ENCODE measurements at places on chromosomes 12 and 14.

GRCh38 chr12:1972856-1973317 lies 31.4 kb downstream of the DCP1B start:
- DNase-seq: no peak

DNA sequence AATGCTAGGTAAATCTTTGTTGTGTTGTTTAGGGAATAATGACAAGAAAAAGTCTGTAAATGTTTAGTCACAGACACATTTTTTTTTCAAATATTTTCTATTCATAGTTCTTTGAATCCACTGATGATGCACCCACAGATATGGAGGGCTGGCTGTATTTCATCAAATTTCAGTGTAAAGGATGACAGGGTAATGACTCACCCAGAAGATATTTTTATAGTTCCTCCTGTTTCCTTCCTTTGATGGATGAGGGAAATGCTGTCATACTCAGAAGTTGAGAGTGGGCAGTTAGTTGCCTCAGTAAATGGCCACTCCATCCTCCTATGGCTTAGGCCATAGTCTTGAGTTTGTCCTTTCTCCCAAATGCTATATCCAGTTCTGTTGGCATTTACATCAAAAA lies 76.9 kb upstream of the REP15 start:
- no peak for DNase-seq

DNA sequence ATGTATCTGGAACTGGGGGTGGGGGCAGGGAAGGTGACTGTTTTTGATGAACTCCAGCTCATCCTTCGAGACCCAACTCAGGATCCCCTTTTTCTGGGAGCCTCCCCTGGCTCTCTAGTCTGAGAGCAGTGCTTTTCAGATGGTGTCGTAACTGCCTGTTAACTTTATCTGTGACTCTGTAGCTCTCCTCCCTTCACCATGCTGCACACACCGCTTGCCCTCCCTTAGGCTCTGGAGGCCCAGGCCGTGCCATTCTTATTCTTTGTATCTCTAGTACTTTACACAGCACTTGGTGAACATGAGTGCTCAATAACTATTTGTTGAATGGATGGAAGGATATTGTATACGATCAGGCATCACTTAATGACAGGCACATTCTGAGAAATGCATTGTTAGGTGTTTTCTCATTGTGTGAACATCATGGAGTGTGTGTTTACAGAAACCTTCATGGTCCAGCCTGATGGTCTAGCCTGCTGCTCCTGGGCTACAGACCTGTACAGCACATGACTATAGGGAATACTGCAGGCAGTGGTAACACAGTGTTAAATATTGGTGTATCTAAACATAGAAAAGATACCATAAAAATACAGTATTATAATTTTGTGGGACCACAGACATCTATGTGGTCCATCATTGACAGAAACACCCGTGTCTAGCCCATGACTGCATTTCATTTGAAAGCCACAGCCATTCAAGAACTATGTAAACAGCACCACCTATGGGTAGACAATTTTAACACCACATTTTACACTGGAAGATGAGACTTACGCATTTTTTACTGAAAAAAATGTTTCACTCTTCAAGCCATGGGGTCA lies 91.8 kb downstream of the EML1 start:
- no peak for DNase-seq

GRCh38 chr12:24088751-24089509 lies 139.5 kb upstream of the SOX5 start:
- no peak for DNase-seq

DNA sequence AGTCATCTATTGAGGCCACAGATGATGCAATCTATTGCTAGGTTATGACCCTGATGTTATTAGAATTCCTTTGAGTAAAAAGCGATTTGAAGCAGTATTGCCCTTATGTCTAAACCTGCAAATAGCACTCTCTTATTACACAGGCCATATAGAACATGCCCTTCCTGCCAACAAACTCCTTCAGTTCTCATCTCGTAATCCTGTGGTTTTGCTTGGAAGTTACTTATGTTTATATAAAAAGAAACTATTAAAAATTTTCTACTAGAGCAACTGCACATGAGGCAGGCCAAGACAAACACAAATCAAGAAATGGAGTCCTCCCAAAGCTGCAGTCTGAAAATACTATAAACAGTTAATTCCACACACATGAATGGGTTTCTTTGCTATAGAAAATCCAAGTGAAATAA lies 1200.2 kb downstream of the LRFN5 start:
- DNase-seq: no peak
